ENCODE measurements at places on chromosomes 16 and 17. TPM values are rescaled to one million over a fixed set of nuclear protein-coding genes. Genes with fewer than 3 reads are reported as not detected.

TACO1 gene
- 12.4 TPM for total RNA-seq

POLR2A gene
- 94.6 TPM for total RNA-seq

CNGB1 gene
- total RNA-seq: 1.1 TPM

CALB2 gene
- total RNA-seq: 2.3 TPM

RNPS1 gene
- 155 TPM for total RNA-seq

PRR35 gene
- not detected for total RNA-seq

PABPN1L gene
- not detected for total RNA-seq

CIBAR2 gene
- not detected for total RNA-seq

MYH11 gene
- 170 TPM for total RNA-seq

DNA sequence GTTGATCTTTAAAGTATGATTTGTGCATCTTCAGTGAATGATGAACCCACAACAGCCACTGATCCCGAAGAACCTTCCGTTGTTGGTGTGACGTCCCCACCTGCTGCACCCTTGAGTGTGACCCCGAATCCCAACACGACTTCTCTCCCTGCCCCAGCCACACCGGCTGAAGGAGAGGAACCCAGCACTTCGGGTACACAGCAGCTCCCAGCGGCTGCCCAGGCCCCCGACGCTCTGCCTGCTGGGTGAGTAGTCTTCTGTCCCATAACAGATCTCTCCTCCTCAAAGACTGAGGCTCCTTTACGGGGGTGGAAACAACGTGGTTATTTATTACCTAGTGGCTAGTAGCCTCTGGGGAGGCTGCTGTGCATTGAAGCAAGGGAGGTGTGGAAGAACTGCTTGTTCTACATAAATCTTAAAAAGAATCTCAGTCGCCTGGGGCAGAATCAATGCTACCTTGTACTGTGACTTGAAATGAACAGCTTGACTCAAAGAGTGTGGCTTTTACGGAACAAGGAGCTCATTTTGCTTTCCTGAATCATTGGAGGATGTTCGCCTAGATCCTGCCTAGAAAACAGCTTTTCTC, 63.0 kb upstream of the CLEC18A start:
- H3K27ac ChIP-seq: no peak overlapping the region
- DNase-seq: no peak
- no peaks in the 10 kb centered on the region for H3K4me1 ChIP-seq
- no peaks in the 10 kb centered on the region for H3K36me3 ChIP-seq
- H3K4me3 ChIP-seq: no peak overlapping the region

DNA sequence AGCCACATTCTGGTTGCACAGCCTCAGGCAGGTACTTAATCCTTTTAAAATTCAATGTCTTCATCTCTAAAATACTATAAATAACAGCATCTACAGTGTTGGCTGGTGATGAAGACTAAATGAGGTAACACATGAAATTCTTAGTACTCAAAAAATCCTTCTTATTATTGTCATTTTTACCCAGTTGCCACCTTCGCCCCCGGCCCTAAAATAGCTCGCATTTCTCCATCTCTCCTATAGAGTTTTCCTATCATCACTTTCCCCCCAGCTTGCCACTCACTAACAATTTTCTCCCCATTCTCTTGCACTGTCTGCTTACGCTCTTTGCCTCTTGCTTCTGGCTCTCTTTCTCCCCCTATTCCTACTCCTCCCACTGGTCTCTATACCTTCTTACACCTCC, 59.9 kb upstream of the MARCHF10 start:
- no peaks in the 10 kb centered on the region for H3K4me1 ChIP-seq
- no peak overlapping the region for H3K4me3 ChIP-seq
- DNase-seq: no peak

DNA sequence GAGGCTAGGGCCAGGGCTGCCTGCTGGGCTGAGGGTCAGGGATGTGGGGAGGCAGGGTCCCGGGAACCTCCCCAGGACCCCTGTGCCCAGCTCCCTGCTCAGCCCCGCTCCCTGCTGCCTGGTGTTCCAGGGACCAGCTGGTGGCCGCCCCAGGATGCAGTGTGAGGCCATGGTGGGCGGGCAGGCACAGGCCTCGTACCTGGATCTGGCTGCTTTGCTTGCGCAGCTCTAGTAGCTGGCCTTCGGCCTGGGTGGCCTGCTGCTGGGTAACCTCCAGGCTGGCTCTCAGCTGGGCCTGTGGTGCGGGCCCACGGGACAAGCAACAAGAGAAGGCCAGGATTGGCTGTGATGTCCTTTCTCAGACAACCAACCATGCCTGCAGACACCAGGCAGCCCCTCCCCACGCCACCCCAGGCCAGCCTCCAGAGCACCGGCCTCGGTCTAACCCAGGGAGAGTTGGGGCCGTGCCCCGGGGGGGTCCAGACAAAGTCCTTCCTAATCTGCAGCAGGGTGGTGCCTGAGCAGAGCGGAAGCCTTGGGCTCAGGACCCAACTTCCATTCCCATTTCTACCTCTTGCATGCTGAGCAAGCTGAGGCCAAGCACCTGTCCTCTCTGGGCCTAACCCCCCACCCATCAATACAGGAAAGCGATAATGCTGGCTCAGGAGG, 4.1 kb downstream of the TRIM65 start:
- H3K27ac ChIP-seq: no peak overlapping the region
- no peak overlapping the region for H3K4me3 ChIP-seq
- peaks cover 19% of the 10 kb centered on the region for H3K36me3 ChIP-seq
- DNase-seq: no peak

GRCh38 chr17:9750524-9750923, 40.9 kb downstream of the DHRS7C start:
- no peak overlapping the region for H3K27ac ChIP-seq
- H3K4me3 ChIP-seq: no peak overlapping the region
- no peak for DNase-seq
- no peaks in the 10 kb centered on the region for H3K36me3 ChIP-seq
- H3K27me3 ChIP-seq: no peaks in the 10 kb centered on the region

GRCh38 chr16:88770461-88771293, 14.3 kb downstream of the PIEZO1 start:
- H3K27ac ChIP-seq: peak overlapping the region; percentile 54
- peak overlapping the region; percentile 37 for H3K4me3 ChIP-seq
- no peaks in the 10 kb centered on the region for H3K36me3 ChIP-seq

- H3K27me3 ChIP-seq: no peaks in the 10 kb centered on the region
- H3K4me3 ChIP-seq: no peak overlapping the region
- no peak for DNase-seq
Measured at GRCh38 chr17:31329221-31329620, 7.8 kb upstream of the EVI2A start.

DNA sequence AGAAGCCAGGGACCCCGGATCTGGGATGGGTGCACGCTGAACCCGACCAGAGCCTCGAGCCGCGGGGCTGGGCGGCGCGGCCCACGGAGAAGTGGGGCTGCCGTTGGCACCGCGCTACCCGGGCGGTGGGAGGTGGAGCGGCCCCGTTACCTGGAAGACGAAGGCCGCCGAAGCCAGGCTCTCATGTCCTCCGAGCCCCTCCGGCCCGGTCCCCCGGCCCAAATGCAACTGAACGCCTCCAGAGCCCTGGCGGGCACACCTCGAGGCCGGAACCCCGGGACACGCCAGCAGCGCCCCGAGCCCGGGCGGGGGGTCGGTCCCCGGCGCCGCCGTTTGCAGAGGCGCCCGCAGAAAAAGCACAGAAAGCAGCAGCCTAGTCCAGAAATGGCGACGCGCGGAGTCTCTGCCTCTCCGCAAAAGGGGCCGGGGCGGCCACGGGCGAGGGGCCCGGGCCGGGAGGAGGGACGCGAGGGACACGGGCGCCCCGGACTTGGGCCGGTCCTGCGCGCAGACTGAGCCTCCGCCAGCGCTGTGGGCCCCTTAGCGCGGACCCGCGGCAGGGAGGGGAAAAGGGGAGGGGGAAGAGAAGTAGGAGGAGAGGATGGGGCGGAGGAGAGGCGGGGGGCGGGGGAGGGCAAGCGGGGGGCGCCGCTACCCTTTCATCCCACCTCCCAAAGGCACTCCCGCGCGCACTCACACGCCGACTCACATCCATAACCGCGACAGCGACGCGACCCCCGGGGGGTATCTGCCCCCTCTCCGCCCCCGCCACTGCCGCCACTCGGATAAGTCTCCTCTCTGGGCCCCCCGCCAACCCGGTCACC, 1.4 kb downstream of the AXIN2 start:
- H3K27me3 ChIP-seq: no peaks in the 10 kb centered on the region
- peak overlapping the region; percentile 78 for H3K4me3 ChIP-seq
- H3K27ac ChIP-seq: peak overlapping the region; percentile 90
- H3K4me1 ChIP-seq: peaks cover 3% of the 10 kb centered on the region
- no peaks in the 10 kb centered on the region for H3K36me3 ChIP-seq

GRCh38 chr16:57669476-57670162, 1.5 kb downstream of the ADGRG3 start:
- H3K27ac ChIP-seq: no peak overlapping the region
- no peak for DNase-seq
- H3K4me1 ChIP-seq: no peaks in the 10 kb centered on the region
- H3K4me3 ChIP-seq: no peak overlapping the region
- H3K36me3 ChIP-seq: no peaks in the 10 kb centered on the region
- H3K27me3 ChIP-seq: no peaks in the 10 kb centered on the region

- H3K27ac ChIP-seq: no peak overlapping the region
- H3K27me3 ChIP-seq: no peaks in the 10 kb centered on the region
- H3K4me3 ChIP-seq: no peak overlapping the region
- H3K4me1 ChIP-seq: no peaks in the 10 kb centered on the region
Measured at GRCh38 chr16:50839920-50840729, 98.2 kb downstream of the CYLD start.

GRCh38 chr17:65182233-65182632, 45.1 kb downstream of the RGS9 start:
- no peak overlapping the region for H3K27ac ChIP-seq
- no peak overlapping the region for H3K4me3 ChIP-seq
- no peaks in the 10 kb centered on the region for H3K27me3 ChIP-seq

GRCh38 chr17:2580661-2581060, 12.8 kb upstream of the PAFAH1B1 start:
- H3K27ac ChIP-seq: no peak overlapping the region
- no peaks in the 10 kb centered on the region for H3K4me1 ChIP-seq
- H3K36me3 ChIP-seq: no peaks in the 10 kb centered on the region
- no peak for DNase-seq
- no peaks in the 10 kb centered on the region for H3K27me3 ChIP-seq

GRCh38 chr16:77945126-77945525, 77.2 kb upstream of the CLEC3A start:
- DNase-seq: no peak
- H3K36me3 ChIP-seq: no peaks in the 10 kb centered on the region
- no peaks in the 10 kb centered on the region for H3K4me1 ChIP-seq
- H3K4me3 ChIP-seq: no peak overlapping the region
- no peak overlapping the region for H3K27ac ChIP-seq
- no peaks in the 10 kb centered on the region for H3K27me3 ChIP-seq

- no peaks in the 10 kb centered on the region for H3K27me3 ChIP-seq
- H3K4me1 ChIP-seq: peaks cover 33% of the 10 kb centered on the region
- no peak for DNase-seq
- peak within 1 kb of the TSS; percentile 1 for H3K27ac ChIP-seq
Measured at GRCh38 chr17:28370035-28370743, at the start of gene VTN. Gene VTN, minus strand, starts transcription at chr17:28370307. Its CDS starts 104 bp downstream, at chr17:28370203.

DNA sequence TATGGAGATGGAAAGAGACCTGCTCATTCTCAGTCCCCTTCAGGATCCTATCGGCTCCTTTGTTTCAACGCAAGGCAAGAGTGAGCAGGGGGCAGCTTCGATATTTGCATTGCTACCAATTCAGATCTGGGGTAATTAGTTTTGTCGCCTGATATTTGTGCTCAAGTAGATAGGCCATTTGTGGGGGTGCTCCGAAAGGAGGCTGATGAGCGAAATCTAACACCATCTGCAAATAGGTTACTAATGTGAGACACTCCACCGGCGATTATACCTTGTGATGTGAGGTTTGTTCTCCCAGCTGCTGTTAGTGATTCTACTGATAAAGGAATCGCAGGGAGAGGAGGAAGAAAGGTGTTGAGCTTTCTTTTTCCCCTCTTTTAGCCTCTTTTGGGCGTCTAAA, 31.5 kb downstream of the WSCD1 start:
- DNase-seq: no peak
- peaks cover 45% of the 10 kb centered on the region for H3K4me1 ChIP-seq
- H3K27ac ChIP-seq: no peak overlapping the region
- no peaks in the 10 kb centered on the region for H3K36me3 ChIP-seq

DNA sequence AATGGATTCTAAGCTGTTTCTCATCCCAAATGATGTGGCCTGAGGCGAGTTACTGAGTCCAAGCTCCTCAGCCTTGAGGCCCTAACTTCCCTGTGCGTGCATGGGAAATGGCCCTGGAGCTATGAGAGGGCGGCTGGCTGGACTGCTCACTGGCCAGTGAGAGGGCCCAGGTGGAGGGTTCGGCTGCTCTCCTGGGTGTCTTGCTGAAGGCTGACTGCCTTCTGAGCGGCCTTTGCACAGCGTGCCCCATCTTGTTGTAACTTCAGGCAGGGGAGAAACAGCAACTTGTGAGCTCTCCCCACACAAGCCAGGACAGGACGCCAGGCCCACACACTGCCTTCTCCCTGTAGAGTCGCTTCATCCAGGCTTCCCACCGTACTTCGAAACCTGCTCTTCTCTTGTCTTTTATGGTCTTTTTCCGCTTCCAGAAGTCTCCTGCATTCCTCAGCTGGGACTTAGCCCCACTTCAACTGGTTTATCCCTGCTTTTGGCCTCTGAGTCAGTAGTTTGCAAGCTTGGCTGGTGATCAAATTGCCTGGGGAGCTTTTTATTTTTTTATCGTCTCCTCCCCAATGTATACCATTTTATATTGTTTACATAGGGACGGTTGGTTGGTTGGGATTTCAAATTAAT, 13.3 kb downstream of the CDH3 start:
- no peak overlapping the region for H3K4me3 ChIP-seq
- H3K36me3 ChIP-seq: no peaks in the 10 kb centered on the region
- no peaks in the 10 kb centered on the region for H3K27me3 ChIP-seq

DNA sequence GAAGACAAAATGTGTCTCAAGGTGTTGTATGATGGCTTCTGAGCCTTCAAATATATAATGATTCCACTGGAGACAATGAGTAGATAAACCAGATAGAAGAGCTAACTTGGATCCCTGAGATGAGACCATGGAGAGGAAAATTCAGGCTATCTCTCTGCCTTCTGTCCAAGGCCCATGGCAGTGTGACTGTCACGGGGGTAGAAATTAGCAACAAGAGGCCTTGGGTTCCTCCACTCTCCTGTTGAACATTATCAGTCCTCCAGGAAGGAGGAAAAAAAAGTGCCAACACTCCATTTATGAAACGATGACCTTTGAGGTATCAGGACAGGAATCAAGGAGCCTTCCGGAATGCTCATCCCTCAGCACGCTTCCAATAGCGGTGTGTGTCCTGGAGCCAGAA, 75.2 kb downstream of the WWP2 start:
- H3K27me3 ChIP-seq: no peaks in the 10 kb centered on the region
- no peak overlapping the region for H3K4me3 ChIP-seq
- no peak overlapping the region for H3K27ac ChIP-seq
- DNase-seq: no peak

DNA sequence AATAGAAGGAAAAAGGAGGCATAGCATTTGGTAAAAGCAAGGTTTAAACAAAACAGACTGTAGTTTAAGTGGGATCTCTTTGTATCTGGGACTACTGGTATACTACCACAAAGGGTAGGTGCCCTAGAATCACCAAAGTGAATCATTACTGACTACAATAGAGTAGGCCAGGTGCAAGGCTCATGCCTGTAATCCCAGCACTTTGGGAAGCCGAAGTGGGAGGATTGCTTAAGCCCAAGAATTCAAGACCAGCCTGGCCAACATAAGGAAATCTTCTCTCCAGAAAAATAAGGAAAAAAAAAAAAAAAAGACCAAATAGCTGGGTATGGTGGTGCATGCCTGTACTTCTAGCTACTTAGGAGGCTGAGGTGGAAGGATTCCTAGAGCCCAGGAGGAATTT, 60.8 kb upstream of the CORO6 start:
- H3K4me3 ChIP-seq: no peak overlapping the region
- no peaks in the 10 kb centered on the region for H3K36me3 ChIP-seq
- DNase-seq: no peak
- no peaks in the 10 kb centered on the region for H3K27me3 ChIP-seq
- peak overlapping the region; percentile 60 for H3K27ac ChIP-seq

GRCh38 chr16:89656435-89657121, 930 bp downstream of the CHMP1A start:
- H3K27ac ChIP-seq: peak overlapping the region; percentile 90
- DNase-seq: no peak
- peaks cover 4% of the 10 kb centered on the region for H3K4me1 ChIP-seq
- H3K4me3 ChIP-seq: peak overlapping the region; percentile 87
- no peaks in the 10 kb centered on the region for H3K36me3 ChIP-seq
